ENCODE measurements at places on chromosomes 16 and 17. TPM values are rescaled to one million over a fixed set of nuclear protein-coding genes. Genes with fewer than 3 reads are reported as not detected.

PIRT gene
- not detected for total RNA-seq

SSTR5 gene
- total RNA-seq, result not detected

GNG13 gene
- total RNA-seq, result not detected

SLC13A5 gene
- total RNA-seq, result not detected

KRTAP2-3 gene
- not detected for total RNA-seq

SRR gene
- 19.8 TPM for total RNA-seq

MAF gene
- total RNA-seq, result 7.6 TPM

CCL8 gene
- not detected for total RNA-seq

SHCBP1 gene
- 29.2 TPM for total RNA-seq

FUS gene
- total RNA-seq, result 618 TPM

DNA sequence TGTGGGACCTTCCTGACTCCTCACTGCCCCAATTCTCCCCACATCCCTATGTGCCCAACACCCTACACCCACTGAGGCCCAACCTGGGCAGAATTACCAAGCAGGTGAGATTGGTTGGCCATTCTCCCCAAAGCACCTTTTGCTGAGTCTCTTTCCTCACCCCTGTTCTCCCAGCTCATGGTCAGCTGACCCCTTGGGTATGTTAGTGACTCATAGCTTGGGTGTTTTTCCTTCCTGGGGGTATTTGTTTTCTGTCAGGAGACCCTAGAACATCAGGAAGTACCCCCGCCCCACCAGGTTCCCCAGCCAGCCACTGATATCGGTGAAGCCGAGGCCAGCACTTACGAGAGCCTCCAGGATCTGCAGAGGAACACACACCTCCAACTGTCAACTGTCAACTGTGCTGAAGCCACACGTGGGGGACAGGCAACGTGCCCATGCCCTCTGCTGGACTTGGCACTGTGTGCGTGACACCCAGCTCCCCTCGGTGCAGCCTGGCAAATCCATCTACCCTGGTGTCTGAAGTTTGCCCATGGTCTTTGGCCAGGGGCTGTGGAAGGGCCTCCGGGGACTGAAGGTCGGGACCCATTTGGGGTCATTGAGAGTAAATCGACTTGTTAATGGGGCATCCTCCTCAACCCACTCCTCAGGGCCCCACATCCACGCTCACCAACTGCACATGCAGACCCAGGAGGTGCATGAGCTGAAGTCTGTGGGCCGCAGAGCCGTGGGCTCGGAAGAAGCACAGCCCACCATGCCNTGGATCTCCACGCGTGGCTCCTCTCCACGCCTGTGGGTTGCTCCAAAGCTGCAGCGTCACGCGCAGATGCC, 53.1 kb downstream of the METRNL start:
- DNase-seq, result no peak
- H3K4me1 ChIP-seq, result no peaks in the 10 kb centered on the region
- no peaks in the 10 kb centered on the region for H3K36me3 ChIP-seq
- no peak overlapping the region for H3K4me3 ChIP-seq
- no peak overlapping the region for H3K27ac ChIP-seq

GRCh38 chr17:19361944-19362276, 613 bp downstream of the B9D1 start:
- DNase-seq, result no peak
- peaks cover 3% of the 10 kb centered on the region for H3K4me1 ChIP-seq
- H3K4me3 ChIP-seq, result peak overlapping the region; percentile 66
- no peak overlapping the region for H3K27ac ChIP-seq

GRCh38 chr17:80110927-80111701, 9.7 kb downstream of the GAA start:
- no peak overlapping the region for H3K4me3 ChIP-seq
- peaks cover 4% of the 10 kb centered on the region for H3K4me1 ChIP-seq
- H3K27me3 ChIP-seq, result no peaks in the 10 kb centered on the region
- H3K27ac ChIP-seq, result no peak overlapping the region

GRCh38 chr17:75105126-75106080, 4.4 kb upstream of the ARMC7 start:
- peaks cover 3% of the 10 kb centered on the region for H3K27me3 ChIP-seq
- H3K4me1 ChIP-seq, result peaks cover 16% of the 10 kb centered on the region
- no peak overlapping the region for H3K4me3 ChIP-seq
- H3K36me3 ChIP-seq, result no peaks in the 10 kb centered on the region

- no peak for DNase-seq
- H3K36me3 ChIP-seq, result peaks cover 14% of the 10 kb centered on the region
- H3K4me1 ChIP-seq, result peaks cover 59% of the 10 kb centered on the region
- H3K27me3 ChIP-seq, result no peaks in the 10 kb centered on the region
- peak overlapping the region; percentile 90 for H3K27ac ChIP-seq
Observed at GRCh38 chr17:59366773-59367656, 35.6 kb downstream of the YPEL2 start.

DNA sequence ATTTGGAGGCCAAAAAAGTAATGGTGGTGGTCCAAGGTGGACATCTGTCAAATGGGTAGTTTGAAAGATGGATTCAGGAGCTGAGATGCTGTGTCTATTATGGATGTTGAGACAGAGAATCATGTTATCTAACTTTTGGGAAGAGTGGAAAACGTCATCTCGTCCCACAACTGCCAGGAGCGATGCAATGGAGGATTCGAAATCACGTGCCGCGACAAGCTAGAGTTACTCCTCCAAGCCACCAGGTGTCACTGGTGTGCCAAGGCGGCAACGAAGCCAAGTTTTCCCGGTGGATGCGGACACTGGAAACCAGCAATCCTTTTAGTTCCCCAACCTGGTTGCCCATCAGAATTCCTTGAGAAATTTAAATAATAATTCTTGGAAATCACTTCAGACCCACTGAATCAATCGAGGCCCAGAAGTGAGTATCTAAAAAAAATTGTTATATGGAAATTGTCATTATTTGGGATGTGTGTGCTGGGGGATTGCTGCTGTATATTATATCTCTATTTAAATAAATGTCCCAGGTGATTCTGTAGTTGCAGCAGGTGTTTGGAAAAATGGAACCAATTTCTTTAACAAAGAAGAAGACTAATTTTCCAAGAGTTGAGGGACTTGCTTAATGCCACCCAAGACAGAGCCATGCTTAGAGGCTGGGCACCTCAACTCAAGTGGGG, 206.1 kb downstream of the HAPSTR1 start:
- no peak for DNase-seq
- no peaks in the 10 kb centered on the region for H3K36me3 ChIP-seq
- H3K4me1 ChIP-seq, result no peaks in the 10 kb centered on the region
- no peaks in the 10 kb centered on the region for H3K27me3 ChIP-seq

DNA sequence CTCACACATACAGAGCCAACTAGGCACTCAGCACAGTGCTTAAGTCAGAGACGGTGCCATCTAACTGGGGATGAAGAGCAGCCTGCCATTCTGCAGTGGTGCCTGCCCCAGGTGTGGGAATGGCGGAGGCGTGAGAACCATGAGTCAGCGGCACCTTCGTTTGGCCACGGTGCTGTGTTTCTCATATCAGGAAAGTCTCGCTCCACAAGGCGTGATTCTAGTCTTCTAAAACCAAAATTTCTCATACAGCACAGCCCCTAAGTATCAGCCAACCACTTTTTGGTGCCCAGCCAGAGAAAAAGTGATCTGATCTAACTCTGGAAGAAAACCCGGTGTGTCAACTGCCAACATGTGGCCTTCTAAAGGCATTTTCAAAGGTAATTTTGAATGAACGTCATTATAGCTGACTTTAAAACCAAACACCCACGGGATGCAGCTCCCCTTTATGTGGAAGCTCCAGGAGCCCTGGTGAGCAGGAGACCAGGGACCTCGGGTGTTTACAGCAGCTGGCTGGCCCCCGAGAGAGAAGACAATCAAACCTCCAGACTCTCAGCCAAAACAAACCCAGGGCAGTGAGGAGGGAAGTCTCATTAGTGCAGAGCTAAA, 54.6 kb downstream of the ABCC12 start:
- no peak overlapping the region for H3K4me3 ChIP-seq
- H3K27me3 ChIP-seq, result peaks cover 8% of the 10 kb centered on the region
- no peak for DNase-seq
- H3K4me1 ChIP-seq, result no peaks in the 10 kb centered on the region
- no peak overlapping the region for H3K27ac ChIP-seq

DNA sequence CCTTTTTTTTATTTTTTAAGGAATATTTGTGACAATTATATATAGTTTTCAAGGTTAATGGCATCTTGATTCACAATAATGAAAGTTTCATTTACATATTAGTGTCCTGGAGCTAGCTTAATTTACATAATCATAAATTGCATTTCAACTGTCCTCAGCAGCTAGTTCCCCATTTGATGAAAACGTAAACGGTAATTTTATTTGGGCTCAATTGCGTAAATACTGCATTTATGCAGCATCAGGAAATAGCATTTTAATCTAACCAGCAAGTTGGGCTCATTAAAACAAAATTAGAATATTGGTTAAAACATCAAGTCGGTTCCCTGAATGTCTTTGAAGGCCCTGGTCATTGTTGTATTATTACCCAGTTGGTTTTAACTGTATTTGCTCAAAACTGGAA, 136.8 kb upstream of the CDH5 start:
- H3K27me3 ChIP-seq, result no peaks in the 10 kb centered on the region
- H3K4me1 ChIP-seq, result no peaks in the 10 kb centered on the region

DNA sequence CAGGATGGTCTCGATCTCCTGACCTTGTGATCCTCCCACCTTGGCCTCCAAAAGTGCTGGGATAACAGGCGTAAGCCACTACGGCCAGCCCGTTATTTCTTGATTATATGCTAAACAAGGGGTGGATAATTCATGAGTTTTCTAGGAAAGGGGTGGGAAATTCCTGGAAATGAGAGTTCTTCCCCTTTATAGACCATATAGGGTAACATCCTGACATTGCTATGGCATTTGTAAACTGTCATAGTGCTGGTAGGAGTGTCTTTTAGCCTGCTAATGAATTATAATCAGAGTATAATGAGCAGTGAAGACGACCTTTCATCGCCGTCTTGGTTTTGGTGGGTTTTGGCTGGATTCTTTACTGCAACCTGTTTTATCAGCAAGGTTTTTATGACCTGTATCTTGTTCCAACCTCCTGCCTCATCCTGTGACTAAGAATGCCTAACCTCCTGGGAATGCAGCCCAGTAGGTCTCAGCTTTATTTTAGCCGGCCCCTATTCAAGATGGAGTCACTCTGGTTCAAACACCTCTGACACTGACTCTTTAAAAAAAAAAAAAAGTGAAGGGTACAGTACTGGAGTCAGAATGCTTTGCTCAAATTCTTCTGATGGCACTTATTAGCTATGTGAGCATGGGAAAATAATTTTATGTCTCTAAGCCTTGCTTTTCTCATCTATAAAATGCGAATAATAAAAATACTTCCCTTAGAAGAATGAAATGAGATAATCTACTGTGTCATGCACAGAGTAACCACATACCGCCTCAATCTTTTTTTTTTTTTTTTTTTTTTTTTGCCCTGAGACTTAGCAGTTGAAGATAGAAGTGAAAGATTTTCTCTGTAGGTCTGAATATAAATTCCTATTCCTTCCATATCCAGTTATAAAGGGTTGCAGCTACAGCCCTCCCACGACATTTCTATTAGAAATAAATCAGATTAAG, 5.1 kb upstream of the CALCOCO2 start:
- DNase-seq, result no peak
- H3K4me1 ChIP-seq, result peaks cover 6% of the 10 kb centered on the region
- peaks cover 25% of the 10 kb centered on the region for H3K27me3 ChIP-seq
- no peak overlapping the region for H3K4me3 ChIP-seq

DNA sequence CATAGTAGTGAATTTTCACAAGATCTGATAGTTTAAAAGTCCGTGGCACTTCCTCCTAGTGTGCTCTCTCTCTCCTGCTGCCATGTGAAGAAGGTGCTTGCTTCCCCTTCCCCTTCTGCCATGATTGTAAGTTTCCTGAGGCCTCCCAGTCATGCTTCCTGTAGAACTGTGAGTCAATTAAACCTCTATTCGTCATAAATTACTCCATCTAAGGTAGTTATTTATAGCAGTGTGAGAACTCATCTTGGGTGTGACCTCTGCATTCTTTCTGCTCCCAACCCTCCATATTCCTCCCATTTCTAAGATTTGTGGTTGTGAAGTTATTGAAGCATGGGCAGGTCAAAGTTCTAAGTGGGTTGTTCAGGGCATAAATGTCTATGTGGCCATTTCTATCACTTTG, 62.1 kb upstream of the ADAMTS18 start:
- H3K4me1 ChIP-seq, result no peaks in the 10 kb centered on the region
- no peaks in the 10 kb centered on the region for H3K27me3 ChIP-seq
- no peak overlapping the region for H3K27ac ChIP-seq
- DNase-seq, result no peak

All from activated naive CD8-positive, alpha-beta T cell treated with anti-CD3 and anti-CD28 coated beads, Interleukin-2, amount 10 ng/mL, durations not matched to agents 7 days and 5 days (primary cell).